ENCODE measurements at places on chromosomes 3 and 15.

DNA sequence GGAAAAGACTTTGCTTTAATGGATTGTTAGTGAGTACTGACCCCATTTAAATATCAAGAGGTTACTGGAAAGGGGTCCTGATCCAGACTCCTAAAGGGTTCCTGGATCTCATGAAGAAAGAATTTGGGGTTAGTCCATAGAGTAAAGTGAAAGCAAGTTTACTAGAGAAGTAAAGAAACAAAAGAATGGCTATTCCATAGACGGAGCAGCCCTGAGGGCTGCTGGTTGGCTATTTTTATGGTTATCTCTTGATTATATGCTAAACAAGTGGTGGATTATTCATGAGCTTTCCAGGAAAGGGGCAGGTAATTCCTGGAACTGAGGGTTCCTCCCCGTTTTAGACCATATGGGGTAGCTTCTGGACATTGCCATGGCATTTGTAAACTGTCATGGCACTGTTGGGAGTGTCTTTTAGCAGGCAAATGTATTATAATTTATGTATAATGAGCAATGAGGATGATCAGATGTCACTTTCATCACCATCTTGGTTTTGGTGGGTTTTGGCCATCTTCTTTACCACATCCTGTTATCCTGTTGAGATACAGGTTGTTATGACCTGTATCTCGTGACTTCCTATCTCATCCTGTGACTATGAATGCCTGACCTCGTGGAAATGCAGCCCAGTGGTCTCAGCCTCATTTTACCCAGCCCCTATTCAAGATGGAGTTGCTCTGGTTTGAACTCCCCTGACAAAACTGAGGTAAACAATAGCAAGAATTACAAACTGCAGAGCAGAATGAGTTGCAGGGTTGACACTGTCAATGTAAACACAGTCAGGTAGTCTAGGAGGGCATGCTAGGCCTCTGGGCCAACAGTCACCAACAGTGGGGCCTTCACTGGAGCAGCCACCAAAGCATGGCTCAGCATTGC lies 10.3 kb upstream of the GPR160 start:
- no peaks in the 10 kb centered on the region for H3K36me3 ChIP-seq
- H3K27me3 ChIP-seq, result no peaks in the 10 kb centered on the region
- H3K4me1 ChIP-seq, result no peaks in the 10 kb centered on the region
- H3K4me3 ChIP-seq, result no peak overlapping the region

- no peak for DNase-seq
- no peak overlapping the region for H3K4me3 ChIP-seq
- H3K27me3 ChIP-seq, result no peaks in the 10 kb centered on the region
- H3K27ac ChIP-seq, result no peak overlapping the region
- H3K36me3 ChIP-seq, result no peaks in the 10 kb centered on the region
These were observed 61.4 kb upstream of the ARHGEF26 start for GRCh38 chr3:154059833-154060232.

DNA sequence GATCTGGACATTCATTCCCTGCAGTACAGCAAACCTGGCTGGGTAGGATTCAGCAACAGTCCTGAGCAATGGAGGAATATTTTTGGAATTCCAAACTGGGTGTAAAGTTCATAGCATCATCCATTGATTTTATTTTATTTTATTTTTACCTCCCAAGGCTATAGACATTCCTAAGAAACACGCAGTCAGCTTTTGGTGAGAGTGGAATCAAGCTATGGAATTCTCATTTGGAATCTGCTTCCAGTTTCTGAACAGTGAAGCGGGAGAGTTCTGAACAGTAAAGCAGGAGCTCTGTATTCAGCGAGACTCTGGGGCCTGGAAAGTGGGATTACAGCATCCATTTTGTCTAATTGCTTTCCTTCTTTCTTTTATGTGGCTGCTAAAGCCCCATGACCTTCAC lies 1.4 kb upstream of the PDZRN3 start:
- peaks cover 9% of the 10 kb centered on the region for H3K4me1 ChIP-seq
- no peak overlapping the region for H3K4me3 ChIP-seq
- H3K36me3 ChIP-seq, result no peaks in the 10 kb centered on the region
- DNase-seq, result no peak
- H3K27me3 ChIP-seq, result peaks cover 17% of the 10 kb centered on the region

GRCh38 chr15:57604507-57604906 lies 12.8 kb downstream of the MYZAP start:
- H3K4me1 ChIP-seq, result no peaks in the 10 kb centered on the region
- H3K27me3 ChIP-seq, result no peaks in the 10 kb centered on the region
- no peak overlapping the region for H3K4me3 ChIP-seq
- no peak overlapping the region for H3K27ac ChIP-seq
- H3K36me3 ChIP-seq, result no peaks in the 10 kb centered on the region

DNA sequence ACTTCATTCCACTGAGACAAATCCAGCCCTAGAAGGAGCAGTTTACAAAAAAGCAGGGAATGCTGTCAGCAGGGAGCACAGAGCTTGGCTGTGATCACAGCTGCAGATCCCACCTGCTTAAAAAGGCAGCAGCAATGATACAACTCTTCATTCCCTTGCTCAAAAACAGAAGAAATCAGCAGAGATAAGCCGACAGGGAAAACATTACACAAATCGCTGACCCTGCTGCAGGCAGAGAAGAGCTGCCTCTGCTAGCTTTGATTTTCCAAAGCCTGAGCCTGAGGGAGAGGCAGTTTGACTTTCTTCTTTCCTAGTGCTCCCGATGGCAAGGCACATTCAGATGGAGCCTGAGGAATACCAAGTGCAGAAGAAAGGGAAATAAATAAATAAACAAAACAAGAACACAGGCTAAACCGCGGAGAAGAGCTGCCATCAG lies 80.2 kb downstream of the SHQ1 start:
- H3K27ac ChIP-seq, result no peak overlapping the region
- H3K36me3 ChIP-seq, result no peaks in the 10 kb centered on the region
- no peaks in the 10 kb centered on the region for H3K27me3 ChIP-seq
- H3K4me1 ChIP-seq, result peaks cover 39% of the 10 kb centered on the region
- peak overlapping the region; percentile 20 for H3K4me3 ChIP-seq

GRCh38 chr15:25846377-25846776 lies 16.8 kb downstream of the ATP10A start:
- H3K27me3 ChIP-seq, result no peaks in the 10 kb centered on the region
- DNase-seq, result no peak
- no peak overlapping the region for H3K27ac ChIP-seq
- no peak overlapping the region for H3K4me3 ChIP-seq
- H3K36me3 ChIP-seq, result no peaks in the 10 kb centered on the region
